HuH-7 (cell line): ENCODE measurements at places on chromosomes 11 and 22.

- DNase-seq, result no peak
These were observed 1673.2 kb downstream of the LRRC4C start for GRCh38 chr11:39786281-39786680.

- no peak for DNase-seq
These were observed 62.6 kb downstream of the CWC15 start for GRCh38 chr11:94910779-94911178.

DNA sequence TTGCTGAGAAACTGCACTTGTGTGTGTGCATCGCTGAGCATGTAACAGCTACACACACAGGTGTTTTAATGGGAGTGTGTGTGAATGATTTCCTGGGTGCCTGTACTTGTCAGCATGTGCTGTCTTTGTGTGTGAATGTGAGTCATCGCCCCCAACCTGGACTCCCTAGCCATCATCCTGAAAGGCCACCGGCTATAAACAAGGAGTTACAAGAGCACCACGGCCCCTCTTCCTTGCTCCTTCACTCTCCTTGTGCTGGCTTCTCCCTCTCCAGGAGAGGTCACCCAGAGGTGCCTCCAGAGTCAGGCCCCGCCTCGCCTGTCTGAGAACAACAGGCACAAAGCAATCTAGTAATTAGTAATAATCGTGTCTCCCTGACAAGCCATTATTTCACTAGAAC is 419.2 kb downstream of the BUD13 start:
- no peak for DNase-seq

DNA sequence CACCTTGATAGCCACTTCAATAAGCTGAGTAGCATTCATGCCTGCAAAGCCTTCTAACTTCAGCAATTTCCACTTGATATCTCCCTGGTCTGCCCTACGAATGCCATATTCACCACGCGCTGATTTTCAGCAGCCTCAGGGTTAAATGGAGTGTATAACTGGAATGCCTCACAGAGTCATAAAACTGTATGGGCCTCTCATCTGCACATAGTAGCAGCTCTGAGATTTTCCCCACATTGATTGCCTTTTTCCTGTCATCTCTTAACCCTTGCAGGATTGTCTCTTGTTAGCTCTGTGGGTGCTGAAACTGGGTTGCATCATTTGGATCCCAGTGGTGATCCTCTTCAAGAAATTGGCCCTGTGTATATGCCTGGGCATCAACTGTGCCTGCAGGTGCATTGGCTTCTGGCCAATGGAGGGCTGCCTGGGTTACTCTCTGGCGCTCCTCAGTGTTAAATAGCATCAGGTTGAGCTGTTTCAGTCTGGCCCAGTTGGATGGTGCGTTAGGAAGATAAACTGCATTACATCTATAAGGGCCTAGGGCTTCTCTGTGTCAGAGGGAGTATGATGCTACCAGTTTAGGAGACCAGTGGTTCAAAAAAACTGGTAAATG is 17.4 kb upstream of the GLYATL1 start:
- DNase-seq, result no peak

- DNase-seq, result no peak
These were observed 2.5 kb upstream of the ADM start for GRCh38 chr11:10302359-10302743.

- no peak for DNase-seq
These were observed 114.8 kb downstream of the FAM76B start for GRCh38 chr11:95674657-95675358.

DNA sequence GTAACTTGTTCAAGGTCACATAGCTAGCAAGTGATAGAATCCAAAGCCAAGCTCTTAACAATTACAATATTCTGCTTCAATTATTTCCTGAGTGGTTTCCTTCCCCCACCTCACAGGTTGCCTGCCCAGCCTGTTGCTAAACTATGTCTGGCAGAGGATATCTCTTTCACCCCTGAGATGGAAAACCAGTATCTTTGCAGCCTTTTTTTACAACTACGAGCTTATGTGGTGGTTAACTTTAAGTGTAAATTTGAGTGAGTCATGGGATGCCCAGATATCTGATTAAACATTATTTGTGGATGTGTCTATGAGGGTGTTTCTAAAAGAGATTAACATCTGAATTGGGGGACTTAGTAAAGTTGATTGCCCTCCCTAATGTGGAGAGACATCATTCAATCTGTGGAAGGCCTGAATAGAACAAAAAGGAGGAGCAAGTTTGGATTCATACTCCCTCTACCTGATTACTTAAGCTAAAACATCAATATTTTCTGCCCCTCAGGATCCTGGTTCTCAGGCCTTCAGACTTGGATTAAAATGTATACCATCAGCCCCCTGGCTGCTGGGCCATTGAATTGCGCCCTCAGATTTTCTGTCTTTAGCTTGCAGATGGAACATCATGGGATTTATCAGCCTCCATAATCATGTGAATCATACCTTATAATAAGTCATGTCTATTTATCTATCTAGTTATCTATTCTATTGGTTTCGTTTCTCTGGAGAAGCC is 911.9 kb downstream of the METTL15 start:
- DNase-seq, result peak; percentile 4

DNA sequence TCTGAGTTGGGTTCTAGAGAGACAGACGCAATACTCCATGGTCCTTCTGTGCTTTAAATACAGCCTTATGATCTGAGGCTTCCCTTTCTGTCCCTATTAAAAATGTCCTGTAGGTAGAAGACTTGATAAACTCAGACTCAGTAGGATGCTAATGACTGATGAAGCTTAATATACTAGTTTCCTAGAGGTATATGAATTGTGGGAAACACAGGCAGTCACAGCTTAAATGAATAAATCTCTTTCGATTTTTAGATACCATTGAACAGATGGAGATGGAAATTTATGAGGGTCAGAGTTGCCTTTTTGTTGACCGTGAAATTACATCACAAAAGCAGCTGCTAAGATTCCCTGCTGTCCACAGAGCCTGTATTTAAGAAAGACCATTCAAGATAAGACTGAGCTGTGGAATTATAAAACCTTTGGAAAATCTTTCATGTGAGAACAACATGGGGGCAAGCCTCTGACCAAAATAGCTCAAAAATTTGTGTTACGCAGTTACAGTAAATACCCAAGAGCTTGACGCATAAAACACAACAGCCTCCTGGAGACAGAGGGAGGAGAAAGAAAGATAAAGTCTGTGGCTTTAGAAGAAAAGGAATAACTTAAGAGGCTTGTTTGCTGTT is 172.3 kb downstream of the AASDHPPT start:
- no peak for DNase-seq

GRCh38 chr11:123246749-123247495 is 51.9 kb upstream of the CLMP start:
- DNase-seq, result peak; percentile 66

- DNase-seq, result no peak
These were observed 10.9 kb downstream of the LTO1 start for GRCh38 chr11:69664103-69664775.

GRCh38 chr11:22753416-22753815 is 76.2 kb downstream of the SVIP start:
- no peak for DNase-seq

DNA sequence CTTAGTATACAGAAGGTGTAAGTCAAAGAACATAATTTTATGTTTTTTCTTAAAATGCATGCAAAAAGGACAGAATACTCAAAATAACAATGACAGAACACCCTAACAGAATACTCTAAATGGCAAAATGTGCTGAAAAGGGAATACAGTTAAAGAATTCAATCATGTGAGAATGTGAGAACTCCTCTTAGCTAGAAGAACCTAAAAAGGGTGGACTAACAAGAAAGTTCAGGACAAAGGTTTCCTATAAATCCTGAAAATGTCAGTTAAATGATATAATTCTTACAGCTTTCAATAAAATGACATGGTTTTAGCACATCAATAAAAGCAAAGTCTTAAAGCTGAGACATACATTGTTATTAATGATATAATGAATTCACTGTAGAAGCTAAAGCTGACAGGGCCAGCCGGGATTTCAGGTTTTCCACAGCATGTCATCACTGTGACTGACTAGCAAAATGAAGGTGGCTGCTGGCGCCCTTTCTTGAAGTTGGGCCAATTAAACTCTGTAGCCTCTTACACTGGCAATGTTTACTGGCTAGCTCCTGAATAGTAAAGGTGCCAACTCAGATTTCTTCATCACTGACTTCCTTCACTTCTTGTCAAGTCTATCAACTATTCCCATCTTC is 244.4 kb downstream of the TTC28 start:
- no peak for DNase-seq

- peak; percentile 75 for DNase-seq
These were observed 117.4 kb upstream of the BID start for GRCh38 chr22:17891481-17892167.

GRCh38 chr11:58941838-58942237 is 2.5 kb downstream of the GLYATL1 start:
- DNase-seq, result no peak

GRCh38 chr11:17786824-17787525 is 52.4 kb downstream of the KCNC1 start:
- DNase-seq, result no peak

- no peak for DNase-seq
These were observed 448.3 kb upstream of the DDI1 start for GRCh38 chr11:103587901-103588788.

- DNase-seq, result no peak
These were observed 4.9 kb downstream of the CDKN1C start for GRCh38 chr11:2880646-2881045.

GRCh38 chr11:134819041-134819440 is 407.0 kb upstream of the B3GAT1 start:
- DNase-seq, result no peak

- DNase-seq, result no peak
These were observed 10.2 kb upstream of the BIRC3 start for GRCh38 chr11:102306817-102307726.

DNA sequence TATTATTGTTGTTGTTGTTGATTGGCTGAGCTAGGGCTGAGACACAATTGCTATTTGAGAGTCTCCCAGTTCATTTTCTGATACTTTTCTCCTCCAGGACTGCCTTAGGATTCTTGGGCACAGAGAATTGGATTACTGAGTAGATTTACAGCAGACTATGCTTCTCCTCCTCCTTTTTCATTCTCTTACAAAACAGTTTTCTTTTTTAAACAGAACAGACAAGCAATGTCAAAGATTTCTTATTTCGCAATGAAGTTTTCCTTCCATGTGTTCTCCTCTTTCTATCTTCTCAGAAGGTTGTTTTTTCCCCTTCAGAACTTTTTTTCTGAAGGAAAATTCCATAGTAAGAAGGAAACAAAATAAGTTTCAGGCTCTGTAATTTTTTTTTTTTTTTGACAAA is 19.8 kb upstream of the TIMP3 start:
- no peak for DNase-seq

- no peak for DNase-seq
These were observed 256.7 kb upstream of the UBASH3B start for GRCh38 chr11:122398851-122399250.

- DNase-seq, result no peak
These were observed 423.2 kb downstream of the MN1 start for GRCh38 chr22:27378311-27378800.

- no peak for DNase-seq
These were observed 221.2 kb downstream of the TRPC6 start for GRCh38 chr11:101362643-101363042.
